IPS DF 6.9 (cell line): ENCODE measurements at places on chromosomes 4 and X.

GRCh38 chrX:116409219-116409618 is 27.2 kb upstream of the SLC6A14 start:
- no peak overlapping the region for H3K27ac ChIP-seq
- no peaks in the 10 kb centered on the region for H3K4me1 ChIP-seq
- no peaks in the 10 kb centered on the region for H3K36me3 ChIP-seq

DNA sequence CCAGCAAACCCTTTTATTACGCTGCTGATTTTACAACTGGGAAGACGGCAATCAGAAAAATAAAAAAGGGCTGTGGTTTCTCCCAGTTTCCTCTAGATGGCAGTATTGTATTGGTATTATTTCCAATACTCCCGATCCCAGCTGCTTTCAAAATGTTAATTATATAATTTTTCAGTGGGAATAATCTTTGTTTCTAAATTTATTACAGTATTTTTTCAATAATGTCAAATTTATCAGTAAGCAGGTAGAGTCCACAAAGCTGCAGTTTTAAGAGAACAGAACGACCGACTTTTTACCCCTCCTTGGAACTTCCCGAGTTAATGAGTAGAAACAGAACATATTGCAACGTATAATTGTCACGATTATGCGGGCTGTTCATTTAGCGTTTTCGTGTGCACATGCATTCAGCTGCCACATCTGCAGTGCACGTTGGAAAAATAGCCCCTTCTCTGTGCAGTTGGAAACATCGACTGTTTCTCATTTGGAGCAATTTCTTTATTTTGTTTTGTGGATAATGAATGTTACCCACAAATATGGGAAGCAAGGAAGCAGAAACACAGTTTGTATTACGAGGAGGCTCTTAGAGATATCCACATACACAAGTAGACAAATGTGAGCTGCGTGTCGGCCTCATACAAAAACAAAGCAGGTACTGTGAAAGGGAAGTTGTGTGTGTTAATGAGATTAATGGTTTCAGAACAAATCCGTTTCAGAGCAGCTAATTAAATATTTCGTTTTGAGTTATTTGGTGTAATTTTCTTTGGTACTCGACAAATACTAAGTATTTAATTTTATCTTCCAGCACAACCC is 188.0 kb downstream of the STIM2 start:
- H3K27ac ChIP-seq = no peak overlapping the region
- DNase-seq = no peak
- H3K36me3 ChIP-seq = no peaks in the 10 kb centered on the region
- no peaks in the 10 kb centered on the region for H3K27me3 ChIP-seq

- no peaks in the 10 kb centered on the region for H3K36me3 ChIP-seq
- no peak overlapping the region for H3K4me3 ChIP-seq
- no peaks in the 10 kb centered on the region for H3K27me3 ChIP-seq
- no peak for DNase-seq
Measured at GRCh38 chr4:48275247-48275646, 5.6 kb upstream of the TEC start.

DNA sequence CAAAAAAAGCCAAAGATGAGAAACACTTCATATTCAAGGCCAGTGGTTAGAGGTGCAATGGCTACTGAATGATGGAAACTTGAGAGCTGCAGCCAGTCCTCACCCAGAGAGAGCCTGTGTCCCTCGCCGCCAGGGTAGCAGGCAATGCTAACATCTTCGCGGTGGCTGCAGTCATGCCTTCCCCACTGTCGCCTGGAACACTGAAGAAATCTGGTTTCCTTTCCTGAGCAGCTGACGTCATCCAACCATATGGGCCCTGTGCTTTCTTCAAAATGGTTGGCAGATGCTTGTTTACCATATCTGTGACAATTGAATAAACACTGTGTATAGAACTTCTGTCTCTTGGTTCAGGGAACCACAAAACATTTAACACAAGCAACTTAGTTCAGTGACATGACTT is 39.7 kb downstream of the PRSS12 start:
- H3K27ac ChIP-seq = no peak overlapping the region
- H3K27me3 ChIP-seq = no peaks in the 10 kb centered on the region
- DNase-seq = no peak
- H3K36me3 ChIP-seq = no peaks in the 10 kb centered on the region
